ENCODE measurements at places on chromosomes 16 and 17.
A peak's percentile ranks its signal among the peaks of the same experiment; 100 is the strongest.

DNA sequence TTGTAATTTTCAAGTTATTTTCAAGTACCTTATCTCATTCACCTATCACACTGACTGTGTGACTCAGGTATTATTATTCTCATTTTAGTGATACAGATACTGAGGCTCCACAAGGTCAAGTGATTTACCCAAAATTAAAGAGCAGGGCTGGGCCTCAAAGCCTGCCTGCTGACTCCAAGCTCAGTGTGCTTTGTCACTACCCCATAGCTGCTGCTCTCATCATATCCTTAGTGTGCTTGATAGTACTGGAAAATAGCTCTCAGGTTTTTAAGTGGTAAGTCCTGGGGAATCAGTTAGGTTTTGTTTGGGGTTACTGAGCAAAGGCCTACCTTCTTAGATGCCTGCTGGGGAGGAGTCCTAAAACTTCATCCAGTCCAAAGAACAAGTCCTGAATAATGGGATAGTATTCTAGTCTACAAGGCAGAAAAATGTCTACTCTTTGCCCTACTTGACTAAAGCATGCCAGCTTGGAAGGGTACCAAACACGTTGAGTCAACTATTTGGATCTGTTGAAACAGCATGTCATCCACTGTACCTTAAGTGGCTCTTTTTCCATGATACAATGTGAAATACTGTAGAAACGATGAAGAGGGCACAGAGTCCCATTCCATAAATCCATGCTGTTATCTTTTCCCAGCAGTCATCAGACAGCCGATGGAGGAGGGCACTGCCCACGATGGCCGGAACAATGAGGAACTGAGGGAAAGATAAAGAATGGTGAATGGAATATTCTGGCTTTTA is 10.7 kb downstream of the MMD start:
- DNase-seq = no peak

- DNase-seq = no peak
These were observed 6.0 kb upstream of the RBFOX3 start for GRCh38 chr17:79616801-79617200.

DNA sequence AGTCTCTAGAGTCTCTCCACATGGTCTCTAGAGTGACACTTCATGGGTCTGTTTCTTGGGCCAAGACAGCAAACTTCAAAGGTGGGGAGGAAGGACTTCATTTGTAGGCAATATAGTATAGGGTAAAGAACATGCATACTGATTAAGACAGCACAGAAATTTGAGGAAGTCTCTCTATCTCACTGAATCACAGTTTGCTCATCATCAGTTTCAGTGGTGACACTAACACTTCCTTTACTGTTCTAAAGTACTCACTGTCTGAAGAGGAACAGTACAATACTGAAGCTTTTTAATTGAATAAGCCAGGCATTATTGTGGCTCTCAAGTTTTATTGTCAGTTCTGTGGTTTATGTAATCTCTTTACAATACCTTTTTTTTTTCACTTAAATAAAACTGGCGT is 656.4 kb upstream of the CDH8 start:
- DNase-seq = no peak

DNA sequence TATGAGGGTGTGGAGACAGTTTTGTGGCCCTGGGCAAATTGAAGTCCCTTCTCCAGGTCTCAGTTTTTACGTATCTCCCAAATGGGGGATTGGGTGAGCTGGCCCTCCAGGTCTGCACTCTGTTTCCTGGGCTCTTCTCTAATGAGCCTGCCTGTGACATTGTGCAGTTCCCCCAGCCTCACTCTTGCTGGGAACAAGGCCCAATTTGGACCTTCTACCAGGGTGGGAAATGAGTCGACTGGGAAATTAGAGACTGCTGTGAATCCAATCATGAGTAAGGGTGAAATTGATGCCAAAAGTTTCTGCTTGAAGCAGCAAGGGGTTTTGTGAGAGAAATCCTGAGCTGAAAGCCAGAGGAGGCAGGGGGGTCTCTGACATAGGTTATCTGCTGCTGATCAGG is 71.5 kb upstream of the KSR1 start:
- no peak for DNase-seq

DNA sequence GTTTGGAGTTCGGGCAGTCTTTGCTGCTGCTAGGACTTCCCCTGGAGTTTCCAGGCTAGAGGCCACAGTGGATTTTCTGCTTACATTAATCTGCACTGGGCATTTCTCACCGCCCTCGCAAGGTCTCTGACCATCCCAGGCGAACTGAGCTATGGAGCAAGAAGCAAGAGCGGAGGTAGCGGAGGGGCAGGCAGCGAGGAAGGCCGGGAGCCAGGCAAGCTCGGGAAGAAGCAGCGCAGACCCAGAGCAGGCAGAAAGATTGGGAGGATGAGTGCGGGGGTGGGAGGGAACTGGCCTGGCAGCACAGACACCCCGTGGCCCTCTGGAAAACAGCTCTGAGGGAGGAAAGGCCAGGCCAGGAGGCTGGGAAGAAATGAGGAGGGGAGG is 3.8 kb downstream of the COTL1 start:
- no peak for DNase-seq

DNA sequence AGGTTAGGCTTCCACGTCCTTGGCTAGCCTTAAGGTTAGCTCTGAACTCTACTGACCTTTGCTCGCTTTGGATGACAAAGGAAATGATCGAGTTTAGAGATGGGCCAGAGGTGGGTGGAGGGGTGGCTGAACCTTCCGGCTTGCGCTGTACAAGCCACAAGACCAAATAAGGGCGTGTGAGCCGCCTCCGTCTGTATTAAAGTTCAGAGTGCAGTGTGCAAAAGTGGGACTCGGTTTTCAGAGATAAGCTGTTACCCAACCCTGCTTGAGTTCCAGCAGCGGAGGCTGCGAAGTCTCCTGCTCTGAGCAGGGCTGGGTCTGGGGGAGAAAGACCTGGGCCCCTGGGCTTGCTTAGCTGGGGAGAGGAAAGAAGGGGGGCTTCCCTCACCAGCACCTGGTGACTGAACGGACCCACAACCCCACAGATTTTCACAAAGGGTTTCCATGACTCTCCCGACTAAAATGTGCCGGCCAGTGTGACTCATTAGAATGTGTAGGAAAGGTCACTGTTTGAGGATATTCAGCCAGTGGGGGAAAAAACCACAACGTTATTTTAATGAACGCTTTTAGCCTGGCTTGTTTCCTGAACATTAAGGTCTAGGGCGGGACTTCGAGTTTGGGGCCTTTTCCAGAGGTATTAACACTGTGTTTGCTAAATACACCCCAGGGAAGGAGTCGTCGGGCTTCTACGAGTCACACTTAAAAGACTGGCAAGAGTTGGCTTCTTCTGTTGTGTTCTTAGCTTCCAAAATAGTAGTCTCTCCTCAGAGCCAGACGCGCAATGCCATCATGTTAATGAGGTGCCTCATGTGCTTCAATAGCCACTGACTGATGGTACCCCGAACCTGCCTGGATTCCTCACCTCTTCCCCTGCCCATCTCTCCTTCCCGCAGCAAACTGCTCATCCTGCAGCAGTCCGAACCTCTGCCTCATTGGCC is 67.0 kb downstream of the CENPV start:
- peak; percentile 89 for DNase-seq

DNA sequence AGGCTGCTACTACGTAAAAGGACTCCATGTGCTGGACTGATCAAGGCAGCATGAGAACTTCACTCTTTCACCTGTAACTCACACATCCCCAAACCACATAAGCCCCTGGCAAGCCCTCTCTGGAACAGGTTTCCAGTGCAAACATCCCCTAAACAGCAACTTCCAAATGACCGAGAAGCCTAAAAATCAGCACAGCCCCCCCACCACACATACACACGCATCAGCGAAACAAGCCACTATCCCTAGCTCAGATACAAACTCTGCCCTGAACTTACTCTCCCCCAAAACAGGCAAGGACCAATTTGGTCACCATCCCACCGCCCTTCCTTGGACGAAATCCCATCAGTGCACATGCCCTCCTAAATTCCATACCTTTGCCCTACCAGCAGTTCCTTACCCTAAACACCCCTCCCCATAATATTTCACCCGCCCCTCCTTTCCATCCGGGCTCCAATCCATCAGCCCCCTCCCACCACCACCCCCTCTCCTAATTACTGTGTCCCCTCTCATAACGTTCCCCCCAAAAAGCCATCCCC is 735 bp downstream of the LSM12 start:
- no peak for DNase-seq

DNA sequence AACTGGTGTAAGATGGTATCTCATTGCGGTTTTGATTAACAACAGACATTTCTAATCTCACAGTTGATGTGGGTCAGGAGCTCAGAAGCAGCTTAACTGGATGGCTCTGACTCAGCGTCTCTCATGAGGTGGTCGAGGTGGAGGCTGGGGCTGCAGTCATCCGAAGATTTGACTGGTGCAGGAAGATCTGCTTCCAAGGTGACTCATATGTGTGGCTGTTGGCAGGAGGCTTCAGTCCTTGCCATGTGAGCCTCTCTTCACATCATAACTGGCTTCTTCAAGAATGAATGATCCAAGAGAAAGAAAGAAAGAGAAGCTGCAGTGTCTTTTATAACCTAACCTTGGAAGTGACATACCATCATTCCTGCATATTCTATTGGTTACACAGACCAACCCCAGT is 376.1 kb downstream of the SEC14L1 start:
- DNase-seq = no peak

DNA sequence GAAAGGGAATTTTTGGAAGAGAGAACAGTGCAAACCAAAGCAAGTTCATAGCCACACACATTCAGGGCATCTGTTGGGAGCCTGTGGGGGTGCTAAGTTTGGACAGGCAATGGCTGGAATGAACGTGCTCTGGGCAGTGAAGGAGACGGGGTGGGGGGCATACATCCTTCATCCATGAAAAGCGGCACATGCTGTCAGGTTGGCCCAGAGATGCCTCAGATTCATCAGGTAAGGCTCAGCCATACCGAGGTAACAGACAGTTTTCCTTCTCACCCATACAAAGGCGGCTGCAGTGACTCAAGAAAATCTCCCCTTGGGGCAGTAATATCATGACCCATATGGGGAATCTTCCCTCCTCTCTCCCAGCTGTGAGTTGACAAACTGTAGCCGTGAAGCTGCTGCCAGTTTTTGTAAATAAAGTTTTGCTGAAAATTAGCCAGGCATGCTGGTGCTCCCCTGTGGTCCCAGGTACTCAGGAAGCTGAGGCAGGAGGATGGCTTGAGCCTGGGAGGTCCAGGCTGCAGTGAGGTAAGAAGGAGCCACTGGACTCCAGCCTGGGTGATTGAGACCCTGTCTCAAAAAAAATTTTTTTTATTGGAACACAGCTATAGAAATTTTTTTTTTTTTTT is 9.2 kb upstream of the UBALD2 start:
- DNase-seq = no peak

DNA sequence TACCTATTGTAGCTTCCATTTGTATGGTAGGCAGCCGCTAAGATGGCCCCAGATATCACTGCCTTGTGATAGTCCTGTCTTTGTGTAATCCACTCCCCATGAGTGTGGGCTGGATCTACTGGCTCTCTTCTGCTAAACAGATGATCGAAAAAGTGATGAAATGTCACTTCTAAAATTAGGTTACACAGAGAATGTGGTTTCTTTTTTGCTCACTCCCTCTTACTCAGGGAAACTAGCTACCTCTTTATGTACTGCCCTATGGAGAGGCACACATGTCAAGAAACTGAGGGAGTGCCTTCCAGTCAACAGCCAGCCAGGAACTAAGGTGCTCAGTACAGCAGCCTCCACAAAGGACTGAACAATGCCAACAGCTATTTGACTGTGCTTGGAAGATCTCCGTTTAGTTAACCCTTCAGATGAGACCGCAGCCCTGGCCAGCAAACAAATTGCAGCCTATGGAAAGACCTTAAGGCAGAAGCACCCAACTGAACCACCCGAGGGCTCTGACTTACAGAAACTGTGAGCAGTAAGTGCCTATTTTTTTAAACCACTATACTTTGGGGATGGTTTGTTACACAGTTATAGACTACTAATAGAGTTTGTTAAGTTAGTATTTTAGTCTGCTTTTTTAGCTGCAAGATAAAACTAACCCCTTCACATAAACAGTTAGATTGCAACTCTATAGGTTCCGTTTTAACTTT is 113.2 kb upstream of the MAF start:
- no peak for DNase-seq

GRCh38 chr17:6420173-6420641 is 14.7 kb downstream of the AIPL1 start:
- DNase-seq = peak; percentile 40

- DNase-seq = no peak
These were observed 54.7 kb downstream of the CFDP1 start for GRCh38 chr16:75378616-75379015.

GRCh38 chr17:16304830-16305229 is 48.4 kb downstream of the CENPV start:
- DNase-seq = no peak

- no peak for DNase-seq
These were observed 433.9 kb upstream of the MAF start for GRCh38 chr16:80034469-80034826.

- no peak for DNase-seq
These were observed 50.3 kb downstream of the KPNA2 start for GRCh38 chr17:68085771-68086381.
